ENCODE measurements at places on chromosomes 5 and 9.

- peak; percentile 33 for DNase-seq
Observed at GRCh38 chr9:36625006-36625615, 52.4 kb downstream of the MELK start.

DNA sequence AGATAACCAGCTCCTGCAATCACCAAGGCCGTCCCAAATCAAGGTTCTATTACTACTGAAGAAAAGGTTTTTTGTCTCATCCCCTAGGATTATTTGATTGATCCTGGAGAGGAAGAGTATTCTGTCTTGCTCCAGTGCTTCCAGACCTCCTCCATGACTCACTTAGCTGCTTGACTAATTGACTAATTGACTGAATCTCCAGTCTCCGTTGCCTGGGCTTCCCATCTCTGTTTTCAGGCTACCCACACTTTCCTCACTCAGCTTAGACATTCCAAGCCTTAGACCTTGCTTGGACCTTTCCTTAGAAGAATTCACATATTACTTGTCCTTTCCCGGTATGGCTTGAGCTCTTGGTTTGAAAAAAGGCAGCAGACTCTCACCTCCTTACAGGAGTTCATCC is 60.6 kb downstream of the FRMD3 start:
- DNase-seq, result no peak

- no peak for DNase-seq
Observed at GRCh38 chr9:86163503-86163902, 64.1 kb upstream of the GOLM1 start.

DNA sequence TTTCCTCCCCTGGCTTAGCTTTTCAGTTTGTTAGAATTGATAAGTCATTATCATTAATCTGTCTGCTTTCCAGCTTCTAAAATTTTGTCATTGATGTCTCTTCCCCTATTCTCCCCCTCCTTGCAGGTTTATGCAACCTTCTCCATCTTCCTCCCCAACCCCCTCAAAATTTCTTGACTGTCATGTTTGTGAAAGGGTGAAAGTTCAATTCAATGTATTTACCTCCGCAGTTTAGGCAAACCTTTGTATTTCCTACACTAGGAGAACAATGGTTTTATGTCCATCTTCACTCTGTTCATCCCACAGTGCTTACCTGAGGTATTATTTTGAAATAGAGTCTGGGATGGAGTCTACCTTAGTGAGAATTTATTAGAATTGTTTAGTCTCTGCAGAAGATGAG is 117.9 kb downstream of the ALDH1A1 start:
- DNase-seq, result no peak

DNA sequence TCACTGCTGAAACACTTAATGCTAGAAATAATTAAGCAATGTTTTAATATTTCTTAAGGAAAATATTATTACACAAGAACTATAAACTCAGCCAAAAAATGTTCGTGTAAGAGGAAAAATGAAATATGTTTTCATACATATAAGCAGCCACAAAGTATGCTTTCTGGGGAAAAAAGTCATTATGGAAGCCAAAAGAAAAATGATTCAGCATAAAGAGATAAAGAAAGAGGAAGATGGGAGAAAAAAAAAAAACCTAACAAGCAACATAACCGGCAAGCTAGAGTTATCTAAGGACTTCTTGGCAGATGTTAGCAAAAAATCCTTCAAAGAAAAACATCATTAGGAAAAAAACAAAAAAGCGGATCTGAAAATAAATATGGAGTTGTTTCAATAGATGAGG is 179.1 kb downstream of the MUSK start:
- DNase-seq, result no peak
